ENCODE measurements at places on chromosomes 2 and 18.

- no peak for DNase-seq
Measured at GRCh38 chr2:136801661-136802060, 36.3 kb downstream of the THSD7B start.

DNA sequence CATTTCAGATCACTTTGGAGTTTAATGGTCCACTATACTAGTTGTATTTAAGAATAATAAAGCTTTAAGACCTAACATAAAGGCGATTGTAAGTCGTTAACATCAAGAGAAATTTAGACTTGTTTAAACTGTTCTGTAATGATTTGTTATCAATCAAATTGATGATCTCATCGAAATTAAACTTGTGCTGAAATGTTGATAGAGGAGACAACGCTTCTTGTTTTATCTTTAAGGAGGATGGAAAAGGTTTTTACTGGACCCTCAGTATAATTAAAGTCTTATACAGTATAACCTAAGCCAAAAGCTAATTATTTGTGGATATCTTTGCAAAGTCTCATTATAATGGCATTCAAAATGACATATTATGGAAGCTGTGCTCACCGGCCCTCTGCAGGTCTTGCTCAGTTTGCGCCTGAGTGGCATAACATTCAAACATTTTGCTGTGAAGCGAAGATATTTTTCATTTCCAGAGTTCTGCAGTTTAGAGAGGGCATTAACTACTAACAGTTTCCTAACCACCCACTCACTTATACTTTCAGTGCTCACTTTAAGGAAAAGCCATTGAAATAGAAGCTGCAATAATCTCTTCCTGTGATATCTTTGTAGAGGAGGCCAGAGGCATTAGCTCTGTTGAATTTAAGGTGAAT, 1.4 kb upstream of the SERTAD2 start:
- DNase-seq = peak; percentile 14

- DNase-seq = no peak
Measured at GRCh38 chr2:196268538-196269338, 97.4 kb upstream of the STK17B start.

DNA sequence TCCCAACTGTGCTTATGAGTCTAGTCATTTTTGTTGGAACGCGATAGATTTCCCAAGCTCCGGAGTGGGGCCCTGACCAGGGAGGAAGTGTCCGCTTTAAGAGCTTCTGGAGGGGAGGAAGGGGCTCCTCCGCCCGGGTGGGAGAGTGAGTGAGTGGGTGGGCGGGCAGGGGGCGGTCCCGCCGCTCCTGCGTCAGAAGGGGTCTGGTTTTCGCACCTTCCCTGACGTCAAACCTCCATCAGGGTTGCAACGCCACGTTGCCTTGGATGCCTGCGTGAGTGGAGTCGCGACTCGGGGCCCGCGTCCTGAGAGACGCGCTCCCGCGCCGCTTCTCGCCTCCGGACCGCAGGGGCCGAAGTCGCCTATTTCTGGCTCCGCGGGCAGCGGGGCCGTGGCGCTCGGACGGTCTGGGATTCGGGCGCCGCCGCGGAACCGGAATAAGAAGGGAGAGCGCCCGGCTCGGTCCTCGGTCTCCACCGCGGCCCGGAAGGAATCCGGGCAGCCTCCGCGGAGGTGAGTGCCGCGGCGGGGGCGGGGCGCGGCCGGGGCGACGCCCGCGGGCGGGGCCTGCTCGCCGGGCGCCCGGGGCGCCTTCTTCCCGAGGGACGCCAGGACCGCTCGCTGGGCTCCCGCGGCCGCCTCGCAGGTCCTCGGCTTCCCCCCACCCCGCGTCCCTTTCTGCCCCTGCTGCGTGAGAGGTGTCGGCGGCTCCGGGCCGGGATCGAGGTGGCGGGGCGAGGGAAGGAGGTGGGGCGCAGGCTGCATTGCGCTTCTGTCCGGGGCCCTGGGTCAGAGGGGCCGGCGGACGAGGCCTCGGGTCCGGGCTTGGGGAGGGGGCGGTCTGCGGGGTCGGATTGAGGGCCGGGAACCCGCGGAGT, at the start of gene ZDBF2:
ZDBF2 (plus strand) TSS at position 230 of the 878 bp plus-strand sequence. CDS start 7,187 bp downstream, outside the sequence.
- DNase-seq = peak; percentile 49

DNA sequence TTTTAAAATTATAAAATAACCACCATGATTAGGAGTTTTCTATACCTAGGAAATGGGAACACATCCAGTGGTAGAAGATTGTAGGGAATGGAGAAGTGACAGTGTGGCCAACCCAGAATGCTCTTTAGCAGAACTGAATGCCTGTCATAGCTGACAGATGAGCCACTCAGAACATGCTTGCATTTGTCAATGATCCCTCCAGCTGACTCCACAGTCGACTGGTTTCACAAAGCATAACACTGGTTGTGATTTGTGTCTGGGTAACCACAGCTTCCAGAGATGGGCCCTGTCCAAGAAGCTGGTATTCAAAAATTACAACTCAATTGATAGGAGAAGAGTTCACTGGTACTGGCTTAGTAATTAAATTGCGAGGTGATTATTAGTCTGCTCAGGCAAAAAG, 9.0 kb upstream of the CTIF start:
- DNase-seq = no peak

DNA sequence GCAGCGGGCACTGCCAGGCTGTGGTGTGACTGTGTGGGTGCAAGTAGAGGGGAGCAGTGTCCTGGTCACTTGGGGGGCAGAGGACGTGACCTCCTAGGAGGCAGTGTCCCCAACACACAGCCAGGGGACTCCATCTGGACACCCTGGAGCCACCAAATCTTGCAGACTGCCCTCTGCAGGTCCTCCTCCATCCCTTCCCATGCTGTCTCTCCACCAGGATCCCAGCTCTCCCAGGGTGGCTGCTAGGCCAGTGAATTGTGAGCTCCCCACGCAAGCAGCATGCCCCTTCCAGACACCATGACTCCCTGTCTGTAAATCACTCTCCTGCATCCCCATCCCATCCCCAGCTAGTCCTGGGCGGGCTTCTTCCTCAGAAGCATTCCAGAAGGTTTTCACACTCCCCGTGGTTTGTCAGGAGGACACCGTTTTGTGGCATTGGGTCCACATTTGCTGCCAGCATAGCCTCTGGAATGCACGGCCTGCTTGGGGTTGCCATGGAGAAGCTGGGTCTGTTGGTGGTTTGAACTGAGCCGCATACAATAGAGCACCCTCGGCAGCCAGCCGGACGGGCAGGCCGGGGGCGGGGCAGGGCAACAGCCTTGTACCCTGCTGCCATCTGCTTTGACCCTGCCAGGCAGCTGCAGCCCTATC, 210.7 kb downstream of the KLHL29 start:
- no peak for DNase-seq

DNA sequence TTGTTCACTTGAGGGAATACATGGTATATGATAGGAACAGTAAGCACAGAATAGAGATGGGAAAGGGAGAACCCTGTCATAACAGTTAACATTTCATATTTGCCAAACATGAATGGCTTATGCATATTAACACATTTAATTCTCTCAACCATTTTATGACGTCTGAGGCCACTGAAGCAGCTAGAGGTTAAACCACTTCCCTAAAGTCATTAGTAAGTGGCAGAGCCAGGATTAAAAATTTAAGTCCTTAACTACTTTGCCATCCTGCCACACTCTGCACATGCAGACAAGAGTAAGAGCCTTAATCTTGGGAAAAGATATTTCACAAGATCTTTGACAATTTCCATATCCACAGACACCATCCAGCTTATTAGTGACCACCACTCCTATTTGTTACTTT, 2.1 kb downstream of the LIPT1 start:
- no peak for DNase-seq

DNA sequence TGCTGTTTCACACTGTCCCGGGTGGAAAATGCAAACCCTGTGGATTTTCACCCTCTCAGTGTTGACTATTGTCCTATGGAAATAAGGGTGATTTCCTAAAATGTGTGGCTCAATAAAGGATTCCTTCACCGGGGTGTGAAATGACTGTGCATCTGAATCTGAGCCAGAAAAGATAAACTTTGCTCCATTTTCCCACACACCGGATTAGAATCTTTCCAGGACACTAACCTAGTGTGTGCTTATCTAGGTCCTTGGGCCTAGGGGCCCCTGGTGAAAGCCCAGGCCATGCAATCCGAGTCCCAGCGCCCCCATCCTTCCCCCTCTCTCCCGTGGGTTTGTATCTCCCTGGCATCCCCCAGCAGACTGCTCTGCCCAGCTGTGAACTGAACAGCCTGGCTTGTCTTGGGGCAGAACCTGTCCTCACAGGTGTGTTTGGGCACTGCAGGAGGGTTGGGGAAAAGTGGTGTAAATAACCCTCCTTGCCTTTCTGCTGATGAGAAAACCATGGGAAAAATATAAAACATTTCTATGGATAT, 17.3 kb downstream of the KLHL29 start:
- DNase-seq = peak; percentile 15

DNA sequence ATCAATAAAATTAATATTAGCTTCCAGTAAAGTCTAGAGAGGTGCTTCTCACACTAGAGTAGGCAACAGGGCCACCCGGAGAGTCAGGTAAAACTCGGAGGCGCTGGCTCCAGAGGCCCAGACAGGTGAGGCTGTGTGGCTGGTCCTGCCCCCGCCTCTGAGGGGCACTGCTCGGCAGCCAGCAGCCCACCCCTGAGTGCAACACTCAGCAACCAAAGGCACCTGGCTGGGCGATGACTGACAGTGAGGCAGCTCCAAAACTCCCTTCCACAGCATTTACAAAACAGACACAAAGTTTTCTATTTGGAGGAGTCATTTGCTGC, 138.8 kb upstream of the ID2 start:
- no peak for DNase-seq

DNA sequence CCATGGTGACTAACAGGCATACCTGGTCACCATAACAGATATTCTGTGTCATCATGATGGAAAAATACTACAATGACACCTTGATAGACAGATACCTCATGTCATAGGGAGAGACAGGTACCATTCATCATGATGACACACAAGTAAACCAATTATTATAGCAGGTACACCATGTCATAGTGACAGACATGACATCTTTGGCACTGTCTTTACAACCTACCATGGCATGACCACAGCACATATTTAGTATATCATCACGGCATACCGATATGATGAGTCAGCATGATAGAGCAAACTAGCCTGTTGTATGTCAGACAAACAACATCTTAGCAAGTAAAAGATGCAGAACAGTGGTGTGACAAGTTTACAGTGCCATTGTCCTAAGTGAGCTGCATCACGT, 101.3 kb upstream of the KLHL29 start:
- no peak for DNase-seq

DNA sequence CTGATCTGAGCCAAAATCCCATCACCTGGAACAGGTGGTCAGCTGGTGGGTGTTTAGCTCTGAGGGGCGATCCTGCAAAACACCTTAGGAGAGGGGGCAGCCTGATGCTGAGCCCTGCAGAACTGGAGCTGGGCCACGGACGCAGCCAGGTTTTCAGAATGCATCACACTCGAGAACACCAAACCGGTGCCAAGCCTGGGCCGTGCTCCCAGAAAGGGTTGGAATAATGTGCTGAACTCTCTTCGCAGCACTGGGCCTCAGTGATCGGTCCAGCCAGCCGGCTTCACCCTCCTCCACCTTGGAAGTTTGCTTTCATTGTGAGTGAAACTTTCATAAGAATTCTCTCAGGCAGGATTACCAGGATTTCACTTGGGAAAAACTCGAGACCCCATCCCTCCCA, 56.5 kb upstream of the TTC39C start:
- no peak for DNase-seq

DNA sequence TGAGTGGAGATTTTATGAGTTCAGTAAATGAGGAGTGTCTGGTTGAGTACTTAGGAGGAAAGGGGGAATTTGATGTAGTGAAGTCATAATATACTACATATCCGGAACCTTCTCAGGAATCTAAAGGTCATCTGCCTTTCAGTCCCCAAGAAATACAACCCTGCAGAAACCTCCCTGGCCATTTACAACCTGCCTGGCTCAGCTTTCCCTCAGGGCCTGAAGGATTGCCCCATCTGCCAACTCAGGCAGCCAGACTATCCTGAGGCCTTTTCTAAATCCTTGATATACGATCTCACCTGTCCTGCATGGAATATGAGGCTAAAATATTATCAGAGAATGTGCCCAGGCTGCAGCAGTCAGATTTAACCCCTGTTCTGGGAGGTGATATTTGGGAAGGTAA, 165.4 kb upstream of the SPOPL start:
- no peak for DNase-seq

DNA sequence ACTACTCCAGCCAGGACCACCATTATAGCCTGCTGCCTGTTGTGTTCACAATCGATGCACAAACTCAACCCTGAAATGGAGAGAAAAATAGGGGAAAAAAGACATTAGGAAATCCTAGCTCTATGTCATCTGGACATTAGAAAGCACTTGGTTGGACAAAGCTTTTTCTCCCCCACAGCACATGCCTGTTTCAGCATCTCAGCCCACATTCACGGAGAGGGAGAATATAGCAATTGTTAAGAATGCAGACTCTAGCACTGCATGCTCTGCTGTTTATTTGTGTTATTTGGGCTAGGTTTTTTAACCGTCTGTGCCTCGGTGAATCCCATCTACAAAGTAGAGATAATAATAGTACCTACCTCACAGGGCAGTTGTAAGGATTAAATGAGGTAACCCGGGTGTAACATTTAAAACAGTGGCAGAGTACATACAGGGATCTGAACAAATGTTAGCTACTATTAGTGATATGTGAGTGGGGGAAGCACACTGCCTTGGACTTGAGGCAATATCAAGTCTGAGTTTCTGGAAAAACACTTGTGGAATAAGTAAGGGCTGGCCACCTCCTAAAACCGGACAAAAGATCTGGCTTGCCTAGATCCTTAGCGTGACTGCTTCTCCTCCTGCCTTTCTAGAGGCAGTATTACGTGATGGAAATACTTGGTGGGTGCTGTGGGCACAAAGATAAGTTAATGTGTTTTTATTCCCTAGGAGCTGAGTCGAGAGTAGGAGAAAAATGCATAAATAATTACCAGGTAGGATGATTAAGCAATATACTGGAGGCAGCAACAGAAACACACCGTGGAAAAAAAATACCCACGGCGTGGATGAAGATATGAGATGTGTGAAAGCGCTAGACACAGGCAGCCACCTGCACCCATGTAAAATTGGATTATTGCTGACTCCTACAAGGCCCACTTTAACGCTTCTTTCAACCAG, 1.0 kb upstream of the PPP1CB start:
- no peak for DNase-seq

DNA sequence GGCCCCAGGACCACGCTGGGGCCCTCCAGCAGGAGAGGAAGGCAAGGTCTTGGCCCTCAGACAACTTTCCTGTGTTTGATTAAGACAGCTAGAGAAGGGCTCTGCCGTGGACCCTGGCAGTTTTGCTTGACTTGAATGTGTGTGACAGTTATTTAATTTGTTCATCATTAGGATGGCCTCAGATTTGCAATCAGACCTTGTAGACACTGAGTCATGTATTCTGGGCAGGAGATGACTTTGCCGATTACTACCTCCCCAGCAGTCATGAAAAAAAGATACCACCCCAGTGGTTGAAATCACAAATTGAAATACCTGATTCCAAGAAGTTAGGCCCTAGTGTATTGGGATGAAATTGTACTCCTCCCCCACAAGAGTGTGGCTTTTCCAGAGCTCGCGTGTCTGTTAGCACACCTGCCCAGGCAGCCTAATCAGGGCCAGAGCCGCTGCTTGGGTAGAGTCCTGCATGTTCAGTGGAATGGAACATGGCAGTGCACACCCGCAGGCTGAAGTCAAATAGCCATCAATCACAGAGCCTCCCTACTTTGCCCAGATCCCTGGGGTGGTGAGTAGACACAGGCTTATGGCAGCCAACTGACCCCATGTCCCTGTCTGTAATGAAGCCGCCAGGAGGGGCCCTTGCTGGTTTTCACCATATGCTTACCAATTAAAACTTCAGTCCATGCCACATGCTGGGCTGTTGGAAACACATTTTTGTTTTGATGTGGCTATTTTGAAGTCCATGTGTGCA, 122.5 kb downstream of the TPGS2 start:
- no peak for DNase-seq
